ENCODE measurements at places on chromosomes 5 and 9.

GRCh38 chr9:94980947-94981722, 254.6 kb downstream of the AOPEP start:
- no peak for DNase-seq

GRCh38 chr9:134593286-134594077, 48.1 kb upstream of the COL5A1 start:
- no peak for DNase-seq

- DNase-seq: peak; percentile 61
Measured at GRCh38 chr5:164119806-164120447, 614.5 kb downstream of the MAT2B start.

GRCh38 chr9:126604059-126605055, 9.4 kb upstream of the LMX1B start:
- no peak for DNase-seq

DNA sequence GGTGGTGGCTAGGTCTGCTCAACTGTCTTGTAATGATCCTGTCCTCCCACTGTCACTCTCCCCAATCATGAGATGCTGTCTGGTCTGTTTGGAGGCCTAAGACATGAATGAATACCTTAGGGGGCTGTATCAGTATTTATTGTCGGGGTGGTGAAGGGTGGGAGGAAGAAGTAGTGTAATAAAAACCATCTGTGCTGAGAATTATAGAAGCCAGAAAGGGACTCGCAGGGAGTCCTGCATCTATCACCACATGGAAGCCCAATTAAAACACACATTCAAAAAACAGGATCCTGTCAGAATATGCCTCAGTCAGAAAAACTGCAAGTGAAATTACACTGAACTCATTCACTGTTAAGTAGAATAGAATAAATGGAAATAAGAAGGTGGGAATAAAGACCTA, 1134.3 kb upstream of the C9orf72 start:
- no peak for DNase-seq

GRCh38 chr9:127808347-127809001, 5.8 kb downstream of the FPGS start:
- no peak for DNase-seq

- no peak for DNase-seq
Measured at GRCh38 chr5:127960270-127960691, 123.3 kb upstream of the SLC12A2 start.

DNA sequence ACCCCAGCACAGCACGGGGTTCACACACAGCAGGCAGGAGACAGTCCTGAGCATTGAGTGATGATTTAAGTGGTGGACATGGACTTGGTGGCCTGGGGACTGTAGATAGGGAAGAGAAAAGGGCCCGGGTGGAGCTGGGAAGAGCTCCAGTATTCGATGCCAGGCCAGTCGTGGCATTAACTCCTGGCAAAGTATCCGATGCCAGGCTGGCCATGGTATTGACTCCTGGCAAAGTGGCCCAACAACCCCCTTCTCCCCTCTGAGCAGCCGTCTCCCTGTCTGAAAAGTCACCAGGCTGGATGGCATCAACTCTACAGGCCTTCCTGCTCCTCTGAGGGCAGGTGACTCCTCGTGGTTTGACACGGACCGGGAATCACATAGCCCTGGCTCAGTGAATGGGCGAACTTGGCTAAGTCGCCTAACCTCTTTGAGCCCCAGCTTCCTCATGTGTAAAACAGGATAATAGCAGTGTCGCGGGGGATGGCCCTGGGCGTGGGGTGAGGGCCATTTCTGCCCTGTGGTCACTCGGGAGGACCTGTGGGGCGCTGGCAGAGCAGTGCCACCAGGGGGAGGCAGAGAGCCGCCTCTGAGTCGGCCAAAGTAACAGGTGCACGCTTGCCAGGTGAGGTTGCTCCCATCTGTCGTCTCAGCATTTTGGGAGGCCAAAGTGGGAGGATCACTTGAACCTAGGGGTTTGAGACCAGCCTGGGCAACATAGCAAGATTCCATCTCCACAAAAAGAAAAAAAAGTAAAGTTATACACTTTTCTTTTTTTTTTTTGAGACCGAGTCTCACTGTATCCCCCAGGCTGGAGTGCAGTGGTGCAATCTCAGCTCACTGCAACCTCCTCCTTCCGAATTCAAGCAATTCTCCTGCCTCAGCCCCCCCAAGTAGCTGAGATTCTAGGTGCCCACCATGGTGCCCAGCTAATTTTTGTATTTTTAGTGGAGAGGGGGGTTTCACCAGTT, 5.7 kb upstream of the SEC16A start:
- peak; percentile 71 for DNase-seq

GRCh38 chr9:115285836-115286235, 167.9 kb upstream of the TNC start:
- DNase-seq: no peak

DNA sequence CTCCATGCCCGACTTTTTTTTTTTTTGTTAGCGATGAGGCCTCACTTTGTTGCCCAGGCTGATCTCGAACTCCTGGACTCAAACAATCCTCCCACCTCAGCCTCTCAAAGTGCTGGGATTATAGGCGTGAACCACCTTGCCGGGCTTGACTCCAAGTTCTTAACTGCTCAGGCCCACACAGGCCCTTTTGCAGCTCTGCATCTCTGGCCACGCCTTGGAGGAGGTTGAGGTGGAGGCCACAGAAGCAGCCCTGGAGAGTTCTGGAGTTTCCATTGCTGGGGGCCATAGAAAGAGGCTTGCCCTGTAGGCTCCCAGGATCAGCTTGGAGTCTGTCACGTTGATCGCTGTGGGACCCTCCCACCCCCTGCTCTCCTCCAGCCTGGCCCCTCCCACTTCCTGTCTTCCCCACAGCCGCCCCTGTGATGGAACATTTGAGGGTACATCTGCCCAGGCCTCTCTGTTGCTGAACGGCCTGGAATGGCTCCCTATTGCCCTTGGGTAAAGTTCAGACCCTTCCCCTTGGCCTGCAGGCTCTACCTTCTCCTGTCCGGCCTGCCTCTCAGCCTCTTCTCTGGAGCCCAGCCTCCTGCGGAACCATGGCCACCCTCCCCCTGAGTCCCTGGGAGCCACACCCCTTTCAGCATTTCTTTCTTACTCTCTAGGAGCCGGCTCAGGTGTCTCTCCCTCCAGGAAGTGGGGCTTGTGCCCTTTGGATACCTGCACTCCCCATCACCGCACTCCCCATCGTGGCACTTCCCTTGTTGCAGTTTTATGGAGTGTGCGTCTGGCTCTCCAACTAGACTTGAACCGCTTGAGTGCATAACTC, 30.4 kb upstream of the IER5L start:
- DNase-seq: peak; percentile 51

DNA sequence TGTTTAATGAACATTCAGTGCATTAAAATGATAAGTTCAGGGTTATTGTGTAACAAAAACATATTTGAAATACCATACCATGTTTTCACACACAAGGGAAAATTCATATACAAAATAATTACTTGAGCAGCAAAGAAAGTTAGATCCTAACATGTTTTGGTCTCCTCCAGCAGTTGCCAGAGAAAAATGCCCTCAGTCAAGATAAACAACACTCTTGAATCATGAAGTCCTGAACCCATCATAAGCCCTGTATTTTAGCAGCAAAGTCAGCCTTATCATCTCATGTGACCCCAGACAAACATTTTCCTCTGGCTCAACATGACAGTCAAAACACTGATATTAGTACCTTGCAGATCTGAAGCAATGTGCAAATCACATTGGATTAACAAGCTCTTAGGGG, 1541.1 kb upstream of the WWC1 start:
- DNase-seq: no peak

GRCh38 chr5:62206150-62206829, 99.7 kb upstream of the KIF2A start:
- peak; percentile 17 for DNase-seq

GRCh38 chr9:125133403-125134329, 9.7 kb downstream of the SCAI start:
- DNase-seq: no peak

GRCh38 chr9:107438211-107439031, 51.1 kb downstream of the KLF4 start:
- no peak for DNase-seq

DNA sequence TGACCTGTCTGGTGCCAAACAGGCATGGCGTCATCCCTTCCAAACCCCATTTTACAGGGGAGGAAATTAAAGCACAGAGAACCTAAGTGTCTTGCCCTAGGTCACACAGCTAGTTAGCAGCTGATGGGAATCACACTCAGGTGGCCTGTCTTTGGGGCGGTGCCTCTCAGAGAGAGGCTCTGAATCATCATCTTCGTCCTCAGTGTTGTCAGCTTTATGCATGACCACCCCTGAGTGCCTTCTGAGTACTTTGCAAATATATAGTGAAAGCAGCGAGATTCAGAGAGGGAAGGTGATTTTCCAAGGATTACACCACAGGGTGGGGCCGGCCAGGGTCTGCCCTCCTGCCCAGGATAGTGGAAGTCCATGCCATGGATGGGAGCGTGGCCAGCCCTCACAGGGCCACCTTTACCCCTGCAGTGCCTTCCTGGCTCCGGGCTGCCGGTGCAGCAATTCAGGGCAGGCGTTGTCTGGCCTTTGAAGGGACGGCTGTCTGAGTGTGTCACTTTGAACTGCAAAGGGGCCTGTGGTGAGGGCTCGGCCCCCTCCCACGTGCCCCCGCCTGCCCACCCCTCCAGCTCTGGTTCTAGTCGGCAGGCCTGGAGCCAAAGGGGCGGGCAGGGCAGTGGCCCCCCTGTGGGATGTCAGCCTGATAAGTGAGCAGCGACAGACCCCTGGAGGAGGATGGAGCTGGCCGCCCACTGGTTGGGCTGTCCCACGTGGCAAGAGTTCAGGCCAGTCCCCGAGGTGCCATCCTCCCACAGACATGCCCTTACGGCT, 16.9 kb downstream of the LMX1B start:
- peak; percentile 40 for DNase-seq

- no peak for DNase-seq
Measured at GRCh38 chr5:53730943-53731342, 170.5 kb downstream of the NDUFS4 start.

GRCh38 chr5:61625137-61625561, 293.1 kb downstream of the ZSWIM6 start:
- DNase-seq: no peak

GRCh38 chr9:7405924-7406604, 393.5 kb downstream of the DMAC1 start:
- no peak for DNase-seq

GRCh38 chr9:75001719-75002421, 26.2 kb downstream of the CARNMT1 start:
- DNase-seq: peak; percentile 89

DNA sequence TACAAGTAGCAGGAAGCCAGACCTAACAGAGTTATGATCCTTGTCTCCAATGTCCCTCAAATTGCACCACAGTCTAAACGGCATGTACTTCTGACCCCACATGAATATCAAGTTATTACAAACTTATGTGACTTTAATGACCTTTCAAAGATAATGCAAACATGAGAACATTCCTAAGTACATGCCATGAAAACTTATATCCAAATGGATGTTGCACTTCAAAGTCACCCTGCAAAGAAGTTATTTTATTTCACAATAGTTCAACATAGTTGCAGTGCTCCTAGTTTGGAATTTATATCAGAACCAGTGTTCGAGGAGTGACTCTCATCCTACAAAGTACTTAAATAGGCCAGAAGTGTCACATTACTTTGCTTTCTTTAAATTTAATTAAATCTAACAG, 41.2 kb upstream of the ITGA1 start:
- no peak for DNase-seq

- no peak for DNase-seq
Measured at GRCh38 chr9:131469951-131470350, 32.8 kb upstream of the POMT1 start.

GRCh38 chr5:164296603-164297080, 791.2 kb downstream of the MAT2B start:
- no peak for DNase-seq

- peak; percentile 80 for DNase-seq
Measured at GRCh38 chr9:105694190-105694847, at the start of gene TMEM38B. Gene TMEM38B (plus strand): TSS chr9:105694541. CDS start chr9:105694661, 120 bp downstream.

DNA sequence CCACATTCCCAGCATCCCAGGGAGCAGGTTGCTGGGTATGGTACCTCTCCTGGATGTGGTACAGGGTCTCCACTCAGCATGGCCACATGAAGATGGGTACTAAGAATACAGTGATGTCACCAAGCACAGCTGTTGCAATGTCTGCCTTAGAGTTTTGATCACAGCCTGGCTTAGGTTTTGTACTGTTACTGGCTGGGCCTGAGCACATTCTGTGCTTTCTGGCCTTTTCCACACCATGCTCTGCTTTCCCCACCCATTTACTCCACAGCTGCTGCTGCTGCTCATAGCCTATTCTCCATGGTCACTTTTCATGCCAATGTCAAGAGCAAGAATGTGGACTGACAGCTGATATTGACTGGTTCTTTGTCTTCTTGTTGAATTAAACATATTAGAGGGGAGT, 481.9 kb downstream of the ARHGEF28 start:
- DNase-seq: no peak

DNA sequence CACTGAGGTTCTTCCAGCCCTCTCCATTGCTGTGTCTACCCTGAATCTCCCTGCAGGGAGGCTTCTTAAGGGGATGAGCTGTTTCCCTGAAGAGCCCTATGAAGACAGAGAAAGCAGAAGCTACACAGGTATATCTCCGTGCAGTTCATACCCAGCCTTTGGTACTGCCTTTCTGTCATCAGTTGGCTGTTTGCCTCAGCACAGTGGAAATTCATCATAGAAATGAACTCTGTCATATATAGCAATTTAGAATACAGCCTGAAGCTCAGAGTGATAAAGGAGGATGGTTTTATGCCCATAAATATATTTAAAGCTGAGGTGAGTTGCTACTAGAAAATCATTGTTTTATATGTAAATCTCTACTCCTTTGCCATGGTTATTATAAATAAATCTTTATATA, 42.6 kb upstream of the KCNN2 start:
- DNase-seq: no peak

DNA sequence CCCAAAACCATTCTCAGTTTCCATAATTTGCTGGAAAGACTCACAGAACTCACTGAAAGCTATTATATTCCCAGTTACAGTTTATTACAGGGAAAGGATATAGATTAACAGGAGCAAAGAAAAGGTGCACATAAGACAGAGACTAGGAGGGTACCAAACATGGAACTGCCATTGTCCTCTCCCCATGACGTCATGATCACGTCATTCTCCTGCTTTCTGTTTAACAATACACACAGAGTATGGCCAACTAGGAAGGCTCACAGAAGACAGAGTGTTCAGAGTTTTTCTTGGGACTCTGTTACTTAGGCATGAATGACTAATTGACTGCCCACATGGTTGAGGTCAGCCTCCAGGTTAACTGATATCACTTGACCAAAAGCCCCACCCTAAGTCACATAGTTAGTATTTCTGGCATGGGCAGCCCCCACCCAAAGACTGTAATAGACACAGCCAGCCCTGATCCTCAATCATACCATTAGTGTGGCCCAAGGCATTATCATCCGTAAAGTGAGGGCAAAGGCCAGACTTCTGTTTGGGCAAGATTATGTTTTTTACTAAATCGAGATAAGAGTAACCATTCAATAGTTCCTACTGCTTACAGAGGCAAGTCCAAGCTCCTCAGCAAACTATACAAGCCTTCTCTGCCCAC, 353.5 kb upstream of the POU5F2 start:
- DNase-seq: no peak

All from epithelial cell of esophagus (primary cell).